ENCODE measurements at places on chromosomes 7 and 10.

GRCh38 chr10:117631276-117632145, 89.0 kb downstream of the EMX2 start:
- no peak for DNase-seq

GRCh38 chr10:74178042-74178791, 27.2 kb downstream of the ADK start:
- no peak for DNase-seq

DNA sequence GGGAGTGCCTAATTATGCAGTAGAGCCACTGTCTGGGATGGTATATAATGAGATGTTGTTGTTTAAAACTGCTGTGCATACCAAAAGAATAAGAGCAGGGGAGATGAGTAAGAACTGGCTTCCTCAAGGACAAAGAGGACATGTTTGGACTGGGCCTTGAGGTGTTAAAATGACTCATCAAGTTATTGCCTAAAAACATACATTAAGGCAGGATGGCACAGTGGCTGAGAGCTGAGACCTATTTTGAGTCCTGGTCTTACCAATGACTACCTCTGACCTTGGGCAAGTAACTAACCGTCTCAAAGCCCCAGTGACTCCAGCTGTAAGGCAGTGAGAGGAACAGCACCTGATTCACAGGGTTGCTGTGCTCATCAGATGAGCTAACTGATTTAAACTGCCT, 71.1 kb downstream of the CFAP58 start:
- no peak for DNase-seq

GRCh38 chr10:88288320-88289059, 294.6 kb downstream of the RNLS start:
- DNase-seq, result no peak

- no peak for DNase-seq
Observed at GRCh38 chr7:80740778-80741545, 102.5 kb downstream of the CD36 start.

Data from SIG-M5 (cell line).